ENCODE measurements at places on chromosomes 6 and 20.
A peak's percentile ranks its signal among the peaks of the same experiment; 100 is the strongest.

DNA sequence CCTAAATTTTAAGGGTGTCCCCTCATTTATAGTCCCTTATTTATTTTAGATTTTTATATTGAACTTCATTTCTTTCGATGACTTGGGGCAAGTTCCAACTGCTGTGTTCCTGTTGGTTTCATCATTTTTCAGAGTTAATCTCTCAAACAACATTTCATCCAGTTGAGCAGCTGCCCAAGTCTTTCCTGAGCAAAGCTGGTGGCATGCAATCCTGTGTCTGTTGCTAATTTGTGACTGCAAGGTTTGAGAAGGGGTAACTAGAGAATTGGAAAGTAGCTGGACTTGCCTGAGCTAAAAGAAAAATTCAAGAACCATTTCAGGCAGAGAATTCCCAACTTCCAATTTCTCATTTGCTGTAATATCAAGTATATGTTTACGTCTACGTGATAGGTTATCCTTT lies 881.5 kb upstream of the SLC35B3 start:
- DNase-seq = no peak

DNA sequence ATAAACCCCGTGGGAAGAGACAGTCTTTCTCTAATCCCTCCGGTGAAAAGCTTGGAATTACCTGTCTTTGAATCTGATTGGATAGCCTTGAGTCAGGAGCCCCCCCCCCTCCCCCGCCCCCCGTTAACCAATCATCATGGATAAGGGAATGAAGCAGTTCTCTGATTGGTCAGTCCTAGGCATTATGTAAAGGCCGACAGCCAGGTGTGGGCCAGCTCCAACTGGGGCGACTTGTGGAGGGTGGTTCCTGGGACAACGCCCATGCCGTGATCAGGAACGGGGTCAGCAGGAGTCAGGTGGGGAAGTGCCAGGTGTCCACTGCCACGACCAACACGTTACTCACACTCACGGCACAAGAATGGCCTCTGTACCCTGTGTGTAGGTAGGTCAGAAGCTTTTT lies 406.8 kb upstream of the SULF2 start:
- DNase-seq = no peak

- peak; percentile 17 for DNase-seq
Observed at GRCh38 chr20:43691928-43692524, 25.1 kb downstream of the MYBL2 start.

DNA sequence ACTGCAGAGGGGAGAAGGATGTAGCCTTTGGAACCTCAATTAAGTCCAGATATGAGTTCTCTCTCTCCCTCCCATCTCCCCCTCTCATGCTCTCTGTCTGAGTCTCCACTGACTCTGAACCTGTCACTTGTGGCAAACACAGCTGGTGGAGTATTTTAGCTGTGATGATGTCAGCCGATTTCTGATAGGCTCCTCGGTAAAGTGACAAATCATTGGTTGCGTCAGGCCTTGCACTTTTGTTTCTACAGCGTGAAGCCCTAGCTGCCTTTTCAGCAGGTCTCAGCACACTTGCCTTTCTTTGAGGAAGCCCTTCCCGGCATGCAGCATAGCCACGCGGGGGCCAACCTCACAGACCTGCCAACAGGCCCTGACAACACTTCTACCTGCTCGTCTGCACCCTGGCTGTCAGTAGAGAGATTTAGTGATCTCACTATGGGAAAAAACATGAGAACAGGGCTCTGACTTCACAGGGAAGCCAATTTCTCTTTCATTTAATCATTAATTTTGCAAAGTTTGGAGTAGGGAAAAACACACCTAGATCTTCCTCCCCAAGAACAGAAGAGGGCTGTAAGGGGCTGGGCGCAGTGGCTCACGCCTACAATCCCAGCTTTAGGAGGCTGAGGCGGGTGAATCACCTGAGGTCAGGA lies 84.4 kb downstream of the GMPR start:
- DNase-seq = peak; percentile 96

DNA sequence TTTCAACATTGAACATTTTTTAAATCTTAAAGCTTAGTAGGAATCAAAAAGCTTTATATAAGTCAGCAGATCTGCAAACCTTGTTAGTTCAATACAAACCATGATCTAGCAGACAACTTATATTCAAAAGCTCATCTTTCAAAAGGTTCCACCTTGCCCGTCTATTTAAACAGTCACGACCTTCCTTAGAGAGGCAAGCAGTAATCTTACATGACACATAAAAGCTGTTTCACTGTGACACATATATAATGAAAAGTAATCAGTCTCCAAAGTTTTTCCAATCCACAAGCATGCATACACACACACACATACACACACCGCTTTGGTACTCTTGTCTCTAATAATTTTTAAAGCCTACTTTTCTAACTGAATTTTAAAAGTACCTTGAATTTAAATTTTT lies 12.9 kb downstream of the SOD2 start:
- no peak for DNase-seq

- peak; percentile 50 for DNase-seq
Observed at GRCh38 chr6:14863902-14864850, 381.7 kb upstream of the JARID2 start.

- no peak for DNase-seq
Observed at GRCh38 chr6:68247782-68248181, 387.3 kb upstream of the ADGRB3 start.

DNA sequence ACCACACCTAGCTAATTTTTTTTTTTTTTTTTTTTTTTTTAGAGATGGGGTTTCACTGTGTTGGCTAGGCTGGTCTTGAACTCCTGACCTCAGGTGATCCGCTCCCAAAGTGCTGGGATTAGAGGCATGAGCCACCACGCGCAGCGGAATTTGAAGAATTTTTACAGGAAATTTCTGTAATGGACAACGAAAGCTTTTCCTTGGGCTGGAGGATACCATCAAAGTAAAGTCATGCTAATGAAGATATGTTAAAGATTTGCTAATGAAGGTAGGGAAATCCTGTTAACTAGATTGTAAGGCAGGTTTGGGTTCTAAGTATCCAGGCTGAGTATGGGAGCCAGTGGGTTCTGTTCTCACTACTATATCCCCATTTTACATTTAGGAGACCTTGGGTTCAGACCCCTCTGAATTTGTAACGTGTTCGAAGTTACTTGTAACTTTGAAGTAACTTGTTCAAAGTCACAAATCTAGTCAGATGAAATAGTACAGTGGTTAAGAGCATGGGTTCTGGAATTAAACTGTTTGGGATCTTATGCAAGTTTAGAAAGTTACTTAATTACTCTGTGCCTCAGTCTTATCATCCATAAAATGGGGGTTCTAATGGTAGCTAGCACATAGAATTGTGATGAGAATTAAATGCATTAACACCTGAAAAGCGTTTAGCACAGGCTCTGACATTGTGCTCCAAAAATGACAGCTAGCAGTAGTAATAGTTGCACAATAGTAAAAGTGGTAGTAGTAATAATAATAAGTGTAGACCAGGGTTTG lies 123.4 kb upstream of the GPR6 start:
- DNase-seq = no peak
